BE2C (cell line): ENCODE measurements at places on chromosomes 2 and 18.

GRCh38 chr18:72541871-72542332, 2.2 kb downstream of the CBLN2 start:
- DNase-seq = peak; percentile 29

DNA sequence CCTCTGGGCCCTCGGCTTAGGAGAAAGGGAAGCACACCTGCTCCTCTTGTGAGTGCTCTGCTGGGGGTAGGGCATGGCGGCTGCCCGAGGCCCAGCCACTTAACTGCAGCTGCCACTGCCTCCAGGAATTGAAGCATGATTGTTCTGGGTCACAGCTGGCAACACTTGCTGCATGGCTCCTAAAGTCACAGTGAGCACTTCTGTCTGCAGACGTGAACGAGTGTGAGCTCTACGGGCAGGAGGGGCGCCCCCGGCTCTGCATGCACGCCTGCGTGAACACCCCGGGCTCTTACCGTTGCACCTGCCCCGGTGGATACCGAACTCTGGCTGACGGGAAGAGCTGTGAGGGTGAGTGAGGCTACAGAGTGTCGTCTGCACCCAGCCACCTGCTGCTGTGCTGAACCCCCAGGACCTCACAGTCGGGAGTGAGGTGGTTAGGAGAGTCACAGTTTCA, 44.4 kb downstream of the FBLN7 start:
- no peak for DNase-seq

DNA sequence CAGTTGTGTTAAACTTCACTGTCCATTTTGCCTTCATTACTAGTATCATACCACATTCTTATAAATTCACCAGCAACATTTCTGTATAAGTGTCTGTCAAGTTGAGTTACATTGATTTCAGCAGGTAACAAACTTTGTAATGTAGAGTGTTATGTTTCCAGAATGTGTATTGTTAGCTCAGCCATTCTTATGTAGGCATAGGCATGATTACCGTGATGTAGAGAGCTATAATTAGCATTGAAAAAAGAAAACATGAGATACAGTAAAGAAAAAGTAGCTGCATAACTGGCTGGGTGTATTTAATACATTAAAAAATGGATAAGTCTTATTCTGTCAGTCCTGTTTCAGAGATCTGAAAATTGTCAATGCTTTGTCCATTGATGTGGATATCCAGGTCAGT, 8.5 kb downstream of the KCNJ13 start:
- no peak for DNase-seq

GRCh38 chr18:12779043-12779442, 76.2 kb downstream of the PSMG2 start:
- no peak for DNase-seq

GRCh38 chr2:64260093-64260803, 116.0 kb upstream of the PELI1 start:
- DNase-seq = no peak

GRCh38 chr2:30026091-30027055, 105.0 kb upstream of the ALK start:
- peak; percentile 95 for DNase-seq

DNA sequence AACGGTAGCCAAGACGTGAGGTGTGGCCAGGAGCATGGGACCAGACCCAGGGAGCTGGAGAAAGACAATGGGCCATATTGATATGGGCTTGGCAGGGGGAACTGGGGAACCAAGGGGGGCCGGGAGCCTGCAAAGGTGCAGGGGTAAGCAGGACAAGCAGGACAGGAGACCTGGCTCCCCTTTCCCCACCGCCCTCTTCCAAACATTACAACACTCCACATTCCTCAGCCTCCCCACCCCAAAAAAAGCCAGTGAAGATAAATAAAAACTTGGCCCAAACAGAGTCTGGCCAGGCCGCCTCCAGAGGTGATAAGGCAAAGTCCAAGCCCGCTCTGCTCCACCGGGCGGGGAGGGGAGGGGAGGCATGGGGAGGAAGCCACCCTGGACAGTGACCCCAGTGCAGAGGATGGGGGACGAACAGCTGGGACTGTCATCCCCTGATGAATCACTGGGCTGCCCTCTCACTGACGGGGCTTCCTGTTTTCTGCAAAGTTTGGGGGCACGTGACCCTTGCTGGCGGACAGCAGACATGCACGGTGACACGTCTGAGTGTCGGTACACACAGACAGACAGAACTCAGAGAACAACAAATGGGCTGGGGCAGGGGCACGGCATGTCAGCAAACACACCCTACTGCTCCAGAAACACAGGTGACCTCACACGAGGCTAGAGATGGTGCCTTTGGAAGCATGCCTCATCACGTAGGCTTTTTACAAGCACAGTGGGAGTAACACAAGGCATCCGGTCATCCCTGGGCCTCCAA, 100.2 kb downstream of the TNS1 start:
- DNase-seq = no peak

GRCh38 chr2:182049372-182050148, 63.9 kb downstream of the PPP1R1C start:
- DNase-seq = no peak

- no peak for DNase-seq
Measured at GRCh38 chr2:237431372-237431771, 17.4 kb upstream of the COL6A3 start.

GRCh38 chr2:85769983-85770362, 16.2 kb downstream of the ATOH8 start:
- DNase-seq = no peak

GRCh38 chr2:137837830-137838229, 126.4 kb upstream of the HNMT start:
- DNase-seq = no peak

DNA sequence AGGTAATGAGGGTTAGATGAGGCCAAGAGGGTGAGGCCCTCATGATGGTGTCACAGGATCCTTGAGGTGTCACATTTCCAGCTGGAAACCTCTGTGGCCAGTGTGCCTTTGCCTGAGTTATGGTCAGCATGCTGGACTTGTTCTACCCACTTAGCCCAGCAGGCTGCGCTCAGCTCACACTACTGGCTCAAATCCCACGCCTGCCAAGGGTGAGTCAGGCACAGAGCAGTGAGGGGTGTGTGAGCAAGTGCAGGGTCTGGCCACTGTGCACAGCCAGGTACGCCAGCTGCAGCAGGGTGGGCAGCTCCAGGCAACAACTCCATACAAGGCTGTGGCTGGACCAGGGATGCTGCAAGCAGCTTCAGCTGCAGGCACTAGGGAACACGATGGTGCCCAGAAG, 616.6 kb upstream of the FSHR start:
- DNase-seq = peak; percentile 74

- DNase-seq = no peak
Measured at GRCh38 chr2:99261242-99261641, 5.8 kb upstream of the LYG2 start.

GRCh38 chr2:45254025-45254424, 244.8 kb upstream of the SIX2 start:
- DNase-seq = no peak

DNA sequence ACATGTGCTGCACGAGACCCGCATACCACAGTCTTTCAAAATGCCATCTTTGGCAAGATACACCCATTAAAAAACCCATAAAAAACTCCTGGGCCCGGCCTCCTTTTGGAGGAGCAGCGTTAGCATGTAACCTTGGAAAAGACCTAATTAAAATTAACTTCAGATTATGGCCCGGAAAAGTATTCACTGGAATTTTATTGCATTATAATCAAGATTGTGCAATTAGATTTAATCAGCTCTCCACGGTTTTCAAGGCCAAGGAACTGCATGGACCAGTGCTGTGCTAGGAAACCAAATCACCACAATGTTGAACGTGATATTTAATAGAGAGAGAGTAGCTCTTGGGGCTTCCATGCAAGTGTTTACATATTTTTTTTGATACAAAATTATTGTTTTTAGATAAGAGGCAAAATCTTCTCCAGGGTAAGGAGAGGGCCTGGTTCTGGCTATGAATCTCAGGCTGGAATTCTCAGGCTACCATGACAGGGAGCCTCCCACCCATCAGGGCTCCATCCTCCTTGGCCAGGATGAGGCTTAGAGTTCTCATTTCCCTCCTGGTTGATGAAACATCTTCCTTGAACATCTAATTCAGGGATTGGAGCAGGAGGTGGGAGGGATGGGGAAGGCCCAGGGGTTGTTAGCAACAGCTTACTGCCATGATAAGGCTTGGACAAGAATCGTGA, 82.0 kb upstream of the TTC39C start:
- DNase-seq = no peak

GRCh38 chr2:82340578-82341053, 2036.1 kb upstream of the LRRTM1 start:
- DNase-seq = no peak

- DNase-seq = no peak
Measured at GRCh38 chr2:107740300-107740699, 86.4 kb upstream of the RGPD4 start.

- DNase-seq = peak; percentile 30
Measured at GRCh38 chr2:39665811-39666490, at the start of gene TMEM178A. Gene TMEM178A, plus strand, starts transcription at chr2:39665917. Its CDS starts 58 bp downstream, at chr2:39665975.

- no peak for DNase-seq
Measured at GRCh38 chr2:101500180-101500579, 25.3 kb upstream of the RFX8 start.

DNA sequence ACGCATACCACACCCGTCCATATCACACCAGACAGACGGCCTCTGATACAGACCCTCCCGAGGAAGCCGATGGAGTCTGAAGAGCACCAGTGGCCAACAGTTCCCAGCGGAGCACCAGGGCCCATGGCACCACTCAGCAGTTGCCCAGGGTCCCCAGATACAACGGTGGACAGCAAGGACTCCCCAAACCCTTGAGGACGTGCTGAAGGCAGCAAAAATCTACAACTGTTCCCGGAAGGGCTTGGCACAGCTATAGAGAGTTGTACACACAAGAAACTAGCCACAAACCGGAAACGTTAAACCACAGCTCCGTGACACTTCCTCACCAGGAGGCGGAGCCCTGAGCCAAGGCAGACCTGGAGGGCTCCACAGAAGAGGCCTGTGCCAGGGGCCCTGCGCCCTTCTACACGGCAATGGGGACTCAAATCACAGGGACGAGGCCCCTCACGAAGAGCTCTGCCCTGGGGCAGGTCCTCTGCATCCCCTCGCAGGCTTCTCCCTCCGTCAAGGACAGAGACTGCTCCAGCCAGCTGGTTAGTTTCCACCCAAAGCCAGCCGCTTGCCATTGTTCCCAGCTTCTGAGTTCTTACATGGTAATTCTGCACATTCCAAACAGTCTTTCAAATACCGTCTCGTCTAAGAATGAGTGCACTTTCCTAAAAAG, 133.4 kb downstream of the HDAC4 start:
- DNase-seq = peak; percentile 46

- no peak for DNase-seq
Measured at GRCh38 chr2:26578113-26578458, 63.1 kb downstream of the CIB4 start.

DNA sequence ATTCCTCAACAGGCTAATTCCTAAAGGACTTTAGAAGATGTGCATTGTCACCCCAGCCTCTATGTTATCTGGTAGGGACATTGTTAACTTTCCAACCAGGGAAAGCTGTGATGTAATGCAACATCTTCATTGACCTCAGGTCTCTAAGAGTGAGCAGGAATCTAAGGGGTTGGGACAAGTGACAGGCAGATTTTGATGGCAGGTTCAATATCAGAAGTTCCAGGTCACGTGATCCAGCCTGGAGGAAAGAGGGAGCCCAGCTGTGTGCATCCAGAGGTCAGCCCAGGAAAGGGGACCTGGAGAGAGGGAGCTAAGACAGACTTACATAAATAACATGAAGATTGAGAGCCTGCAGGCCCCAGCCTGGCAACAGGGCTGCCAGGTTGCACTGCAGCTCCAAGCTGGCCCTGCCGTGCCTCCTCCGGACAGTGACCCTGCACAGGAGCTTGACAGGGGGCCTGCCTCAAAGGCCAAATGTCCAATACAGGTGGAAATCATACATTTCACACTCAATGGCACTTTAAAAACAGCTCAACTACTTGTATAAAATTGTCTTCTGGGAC, 262.2 kb upstream of the MGAT5 start:
- DNase-seq = no peak

- DNase-seq = no peak
Measured at GRCh38 chr2:157897106-157897971, 21.2 kb upstream of the ACVR1 start.

GRCh38 chr18:55610506-55610905, 22.5 kb upstream of the TCF4 start:
- DNase-seq = no peak

DNA sequence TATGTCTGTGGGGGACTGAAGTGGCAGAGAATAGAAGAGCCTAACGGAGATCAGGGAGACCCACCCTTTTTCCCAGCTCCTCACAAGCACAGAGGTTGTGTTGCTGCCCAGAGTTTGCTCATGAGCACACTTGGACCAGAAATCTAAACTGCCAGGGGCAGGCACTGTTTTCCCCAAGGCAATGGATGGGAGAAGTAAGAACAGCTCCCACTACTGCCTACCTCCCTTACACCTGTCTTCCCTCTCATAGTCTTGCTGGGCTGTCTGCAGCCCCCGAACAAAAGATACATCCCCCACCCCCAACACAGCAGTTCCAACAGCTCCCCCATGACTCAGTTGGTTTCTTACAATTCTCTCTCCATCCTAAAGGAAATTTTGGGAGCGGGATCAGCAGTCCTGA, 48.1 kb upstream of the CD226 start:
- no peak for DNase-seq

DNA sequence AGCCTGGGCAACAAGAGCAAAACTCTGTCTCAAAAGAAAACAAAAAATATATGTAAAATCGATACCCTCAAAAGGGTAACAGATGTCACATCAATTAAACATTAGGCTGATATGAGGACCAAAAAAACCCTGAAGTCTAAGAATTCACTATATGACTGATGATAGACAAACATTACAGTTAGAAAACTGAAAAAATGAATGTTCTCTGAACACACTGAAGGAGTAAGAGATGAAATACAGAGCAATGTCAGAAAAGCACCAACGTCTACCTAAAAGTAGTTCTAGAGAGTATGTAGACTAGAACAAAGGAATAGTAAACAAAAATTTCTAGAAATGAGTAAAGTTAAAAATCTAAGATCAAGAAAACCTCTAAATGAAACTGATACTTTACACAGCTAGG, 81.9 kb downstream of the SLC66A3 start:
- DNase-seq = no peak

DNA sequence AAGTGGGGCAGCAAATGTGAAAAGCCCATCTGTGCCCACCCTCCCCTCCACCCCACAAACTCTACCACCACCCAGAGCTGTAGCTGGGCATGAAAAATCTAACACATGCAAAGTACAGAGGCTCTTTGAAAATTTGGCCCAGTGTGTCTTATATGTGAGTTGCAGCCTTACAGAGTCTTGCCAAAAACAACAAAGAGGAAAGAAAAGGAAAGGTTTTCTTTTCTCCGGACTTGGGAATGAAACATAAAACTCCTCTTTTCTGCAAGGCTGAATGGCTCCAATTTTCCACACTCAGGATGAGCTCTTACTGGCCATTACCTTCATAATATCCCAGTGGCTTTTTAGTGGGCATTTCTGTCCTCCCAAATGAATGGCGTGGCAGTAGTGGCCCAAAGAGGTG, 27.9 kb upstream of the POU3F3 start:
- no peak for DNase-seq

- no peak for DNase-seq
Measured at GRCh38 chr2:55947752-55948151, 24.2 kb upstream of the EFEMP1 start.

GRCh38 chr2:231467016-231467545, 2.8 kb upstream of the NCL start:
- DNase-seq = no peak

- DNase-seq = peak; percentile 46
Measured at GRCh38 chr2:217797661-217798069, 205.1 kb downstream of the TNS1 start.
